GM06990 (cell line): ENCODE measurements at places on chromosomes 12 and 14.

DNA sequence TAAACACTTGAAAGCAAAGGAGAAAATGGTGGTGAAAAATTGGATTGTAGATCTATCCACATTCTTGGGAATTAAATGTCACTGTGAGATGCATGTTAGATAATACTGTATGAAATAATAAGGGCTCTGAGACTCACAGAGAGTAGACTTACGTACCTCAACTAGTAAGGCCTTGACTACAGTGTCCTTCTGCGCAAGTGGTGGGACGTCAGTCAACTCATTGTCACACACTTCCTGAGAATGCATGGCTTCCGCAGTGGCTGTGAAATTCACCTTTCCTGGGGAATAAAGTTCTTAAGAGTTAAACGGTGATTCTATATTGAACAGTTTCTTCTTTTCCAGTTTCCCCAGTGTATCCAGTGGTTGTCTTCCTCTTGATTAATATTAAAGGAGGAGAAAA is 32.6 kb upstream of the PZP start:
- DNase-seq = no peak

DNA sequence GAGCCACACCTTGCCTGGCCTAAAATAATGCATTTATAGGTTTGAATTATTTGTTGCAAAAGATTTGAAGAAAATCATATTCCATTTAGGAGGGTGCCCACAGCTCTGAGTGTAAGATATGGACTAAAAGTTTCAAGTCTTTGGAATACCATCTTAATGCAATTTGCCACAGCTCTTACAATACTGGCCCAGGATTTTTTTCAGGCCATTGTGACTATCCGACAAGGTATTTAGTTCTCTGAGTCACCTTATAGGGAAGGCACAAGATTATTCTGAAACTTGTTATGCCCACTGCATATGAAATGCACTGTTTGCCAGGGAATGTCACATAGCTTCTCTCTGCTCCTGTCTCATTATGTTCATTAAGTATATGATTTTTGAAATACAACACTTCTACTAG is 29.6 kb upstream of the SLC6A13 start:
- no peak for DNase-seq

- no peak for DNase-seq
These were observed 15.1 kb downstream of the ZC2HC1C start for GRCh38 chr14:75084513-75084912.

- DNase-seq = no peak
These were observed 22.8 kb upstream of the NXPH4 start for GRCh38 chr12:57193706-57194245.

DNA sequence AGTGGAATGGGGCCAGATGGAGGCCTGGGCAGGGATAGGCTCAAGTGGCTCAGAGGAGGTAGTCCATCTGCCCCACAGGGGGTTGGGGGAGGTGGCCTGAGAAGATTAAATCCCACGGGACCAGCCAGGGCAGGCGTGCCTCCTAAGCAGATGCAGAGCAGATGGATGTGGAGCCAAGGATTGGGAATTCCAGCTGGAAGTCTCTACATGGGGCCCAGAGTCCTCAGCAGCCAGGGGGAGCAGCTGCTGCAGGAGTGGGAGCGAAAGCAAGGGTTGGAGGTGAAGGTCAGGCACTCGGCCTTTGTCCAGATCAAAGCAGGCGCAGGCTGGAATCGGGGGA is 42.4 kb upstream of the VRK1 start:
- DNase-seq = no peak

DNA sequence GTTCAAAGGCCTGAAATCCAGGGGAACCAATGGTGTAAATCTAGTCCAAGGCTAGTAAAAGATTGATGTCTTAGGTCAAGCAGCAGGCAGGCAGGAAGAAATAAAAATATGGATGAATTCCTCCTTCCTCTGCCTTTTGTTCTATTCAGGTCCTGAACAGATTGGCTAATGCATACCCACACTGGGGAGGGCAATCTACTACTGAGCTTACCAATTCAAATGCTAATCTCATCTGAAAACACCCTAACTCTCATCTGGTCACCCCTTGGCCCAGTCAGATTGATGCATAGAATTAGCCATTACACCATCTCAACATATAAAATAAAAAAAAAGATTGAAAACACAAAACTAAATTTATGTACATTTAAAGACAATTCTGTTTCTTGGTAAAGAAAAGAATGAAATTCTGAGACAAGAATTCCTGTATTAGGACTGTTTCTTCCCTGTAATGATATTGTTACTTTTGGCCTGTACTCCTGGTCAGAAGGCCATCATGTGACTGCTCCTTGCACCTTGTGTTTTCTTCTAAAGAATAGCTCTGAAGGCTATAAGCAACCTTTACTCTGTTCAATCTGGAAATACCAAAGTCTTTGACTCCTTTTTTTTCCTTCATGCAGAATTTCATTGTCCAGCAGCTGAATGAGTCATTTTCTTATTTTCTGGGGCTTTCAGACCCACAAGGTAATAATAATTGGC is 19.9 kb downstream of the CLEC6A start:
- no peak for DNase-seq

DNA sequence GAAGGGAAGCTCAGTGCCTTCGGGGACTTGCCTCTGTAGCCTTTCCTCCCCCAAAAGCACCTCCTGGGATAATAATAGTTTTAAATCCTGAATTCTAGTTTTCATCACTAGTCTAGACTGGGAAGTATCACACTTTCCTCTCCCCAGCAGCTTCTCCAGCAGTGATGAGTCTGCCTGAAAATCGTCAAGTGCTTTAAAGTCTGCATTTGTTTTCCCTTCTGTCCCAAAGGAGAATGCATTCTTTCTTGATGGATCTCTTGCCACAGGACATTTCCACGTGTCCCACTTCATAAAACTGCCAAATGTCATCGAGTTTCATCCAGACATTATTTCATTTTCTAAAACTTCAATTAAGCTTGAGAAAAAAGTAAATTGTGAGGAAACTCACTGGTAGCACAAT is 15.0 kb downstream of the CSRP2 start:
- DNase-seq = no peak

DNA sequence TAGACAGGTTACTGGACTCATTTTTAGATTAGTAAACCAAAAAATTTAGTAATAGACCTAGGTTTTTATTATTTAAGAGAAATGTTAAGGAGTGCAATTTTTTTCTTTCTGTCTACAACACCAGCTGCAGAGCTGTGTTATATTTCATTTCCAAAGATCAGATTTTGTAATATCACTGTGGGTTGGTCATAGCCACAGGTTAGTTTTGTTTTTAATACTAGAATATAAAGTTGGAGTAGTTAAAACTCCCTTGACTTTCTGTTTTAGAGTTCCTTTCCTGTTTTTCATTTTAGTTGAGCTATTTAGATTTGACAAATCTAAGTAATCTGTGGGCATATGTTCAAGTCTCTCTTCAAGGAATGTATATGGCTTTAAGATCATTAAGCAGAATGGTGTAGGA is 30.7 kb upstream of the GARIN2 start:
- DNase-seq = no peak

DNA sequence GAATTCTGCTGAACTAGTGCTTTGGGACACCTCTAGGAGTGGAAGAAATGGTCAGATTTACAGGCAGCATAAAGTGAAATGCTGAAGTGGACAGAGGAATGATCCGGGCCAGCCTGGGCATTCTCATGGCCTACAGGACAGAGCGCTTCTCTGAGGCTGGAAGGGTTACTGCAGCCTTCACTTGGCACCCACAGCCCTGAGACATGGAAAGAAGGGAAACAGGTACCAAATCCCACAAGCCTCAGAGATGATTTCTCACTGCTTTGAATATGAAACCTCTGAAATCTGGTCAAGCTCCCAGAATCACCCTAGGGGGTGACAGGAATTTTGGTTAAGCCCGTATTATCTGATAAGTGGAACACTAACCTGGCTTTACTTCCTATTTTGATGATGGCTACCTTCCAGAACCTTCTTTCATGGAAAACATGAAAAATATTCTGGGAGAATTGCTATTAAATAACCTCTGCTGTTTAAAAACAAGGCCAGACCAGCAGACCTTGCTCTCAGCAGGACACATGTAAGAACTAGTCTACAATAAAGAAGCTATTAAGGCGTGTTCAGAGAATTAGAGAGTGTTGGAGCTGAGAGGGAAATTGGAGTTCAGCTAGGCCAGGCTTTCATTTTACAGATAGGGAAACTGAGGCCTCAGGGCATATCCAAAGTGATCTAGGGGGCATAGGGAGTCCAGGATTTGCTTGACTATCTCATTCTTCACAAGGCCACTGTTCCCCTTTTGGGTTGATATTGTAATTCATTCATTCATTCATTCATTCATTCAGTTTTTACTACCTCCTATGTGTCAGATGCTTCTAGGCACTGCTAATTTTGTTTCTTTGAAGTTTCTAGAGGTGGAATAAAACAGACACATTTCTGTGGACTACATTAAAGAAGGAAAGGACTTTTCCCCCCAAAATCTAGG is 281.5 kb downstream of the ZFP36L1 start:
- no peak for DNase-seq

DNA sequence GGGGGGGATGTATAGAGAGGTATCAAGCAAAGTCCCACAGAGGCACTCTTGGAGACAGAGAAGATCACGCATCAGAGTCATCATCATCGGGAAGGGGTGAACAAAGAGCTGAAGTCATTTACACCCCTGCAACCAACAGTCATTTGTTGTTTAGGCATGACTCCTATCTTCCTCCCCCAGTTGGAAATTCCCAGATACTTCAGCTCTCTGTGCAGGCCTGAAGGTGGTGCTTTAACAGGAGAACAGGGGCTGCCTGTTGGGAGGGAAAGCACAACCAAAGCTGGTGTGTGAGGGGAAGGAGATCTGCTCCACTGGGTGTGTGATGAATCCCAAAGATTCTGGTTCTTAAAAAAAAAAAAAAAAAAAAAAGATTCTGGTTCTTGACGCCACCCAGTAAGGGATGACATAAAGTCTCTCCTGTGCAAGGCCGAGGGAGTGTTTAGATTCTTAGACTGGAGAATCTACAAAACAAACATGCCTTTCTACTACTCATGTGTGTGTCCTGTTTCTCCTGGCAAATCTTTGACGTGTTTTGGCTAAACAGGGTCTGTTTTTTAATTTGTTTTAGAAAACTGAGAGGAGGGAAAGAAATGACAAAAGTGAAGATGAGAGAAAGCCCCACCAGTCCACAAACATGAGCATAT is 121.0 kb upstream of the ARHGAP5 start:
- DNase-seq = no peak

DNA sequence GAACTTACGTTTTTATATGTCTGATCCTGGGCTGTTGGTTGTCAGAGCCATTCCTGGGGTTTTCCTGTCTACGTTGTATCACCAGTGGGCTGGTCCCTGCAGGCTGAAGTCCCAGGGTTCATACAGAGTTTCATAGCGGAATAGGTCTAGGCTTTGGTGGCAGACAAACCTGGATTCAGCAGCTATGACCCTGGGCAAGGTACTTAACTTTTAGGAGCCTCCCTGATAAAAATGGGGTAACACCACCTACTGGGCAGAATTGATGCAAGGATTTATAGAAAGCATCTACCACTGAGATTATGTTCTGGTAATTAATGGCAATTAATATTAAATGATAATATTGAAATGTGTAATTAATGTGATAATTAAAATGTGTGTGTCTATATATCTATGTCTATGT is 141.2 kb downstream of the SYNE2 start:
- no peak for DNase-seq
